ENCODE measurements at places on chromosomes 2 and 18.

DNA sequence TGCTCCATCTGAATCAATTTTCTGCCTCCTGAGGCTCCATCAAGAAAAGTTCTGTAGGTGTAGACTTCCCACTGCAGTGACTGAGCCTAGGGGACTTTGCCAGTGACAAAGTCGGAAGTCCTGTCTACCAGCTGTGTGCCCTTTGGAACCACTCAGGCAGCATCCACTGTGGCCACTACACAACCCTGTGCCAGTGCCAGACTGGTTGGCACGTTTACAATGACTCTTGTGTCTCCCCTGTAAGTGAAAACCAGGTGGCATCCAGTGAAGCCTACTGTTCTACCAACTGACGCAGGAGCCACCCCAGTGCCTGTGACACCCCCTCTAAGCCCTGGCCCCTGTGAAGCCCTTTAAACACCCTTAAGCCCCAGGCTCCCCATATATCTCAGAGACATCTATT lies 132.1 kb upstream of the SERPINE2 start:
- no peak for DNase-seq

DNA sequence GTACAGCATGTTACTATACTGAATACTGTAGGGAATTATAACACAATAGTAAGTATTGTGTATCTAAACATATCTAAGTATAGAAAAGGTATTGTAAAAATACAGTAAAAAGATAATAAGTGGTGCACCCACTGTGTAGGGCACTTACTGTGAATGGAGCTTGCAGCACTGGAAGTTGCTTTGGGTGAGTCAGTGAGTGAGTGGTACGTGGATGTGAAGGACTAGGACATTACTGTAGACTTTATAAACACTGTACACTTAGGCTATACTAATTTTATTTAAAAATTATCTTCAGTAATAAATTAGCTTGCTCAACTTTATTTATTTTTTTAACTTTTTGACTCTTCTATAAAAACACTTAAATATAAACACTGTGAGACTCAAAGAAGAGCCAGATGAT lies 82.6 kb downstream of the MTA3 start:
- DNase-seq: no peak

DNA sequence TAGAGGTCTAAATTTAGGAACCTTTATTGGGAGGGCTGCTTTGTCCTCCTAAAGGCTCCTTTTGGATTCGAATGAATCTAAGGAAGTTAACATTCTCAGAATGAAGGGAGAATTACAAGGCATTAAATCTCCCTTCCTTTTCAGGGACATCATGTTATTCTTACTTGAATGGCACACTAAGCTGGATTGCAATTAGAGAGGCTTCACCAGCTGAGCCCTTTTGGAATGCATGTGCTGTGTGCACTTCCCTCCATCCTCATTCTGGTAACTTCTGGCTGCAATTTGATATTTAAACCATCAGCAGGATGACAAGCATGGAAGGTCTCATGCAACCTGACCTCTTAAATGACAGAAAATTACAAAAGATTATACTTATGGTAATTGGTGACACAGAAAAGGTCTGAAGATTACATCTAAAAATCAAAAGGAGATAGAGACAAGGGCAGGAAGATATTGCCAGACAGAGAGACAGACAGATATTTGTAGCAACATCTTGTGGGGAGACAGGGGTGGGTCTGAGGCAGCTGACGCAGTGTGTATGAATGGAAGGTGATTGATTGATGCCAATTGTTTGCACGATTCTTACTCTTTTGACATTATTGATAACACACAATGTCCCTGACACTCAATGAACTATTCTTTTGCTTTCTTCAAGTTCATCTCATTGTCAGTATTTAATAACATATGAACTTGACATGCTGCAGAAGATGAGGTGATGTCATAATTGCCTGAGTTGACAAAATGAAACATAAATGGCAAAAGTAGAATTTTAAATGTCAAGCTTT lies 570.8 kb upstream of the GYPC start:
- no peak for DNase-seq

DNA sequence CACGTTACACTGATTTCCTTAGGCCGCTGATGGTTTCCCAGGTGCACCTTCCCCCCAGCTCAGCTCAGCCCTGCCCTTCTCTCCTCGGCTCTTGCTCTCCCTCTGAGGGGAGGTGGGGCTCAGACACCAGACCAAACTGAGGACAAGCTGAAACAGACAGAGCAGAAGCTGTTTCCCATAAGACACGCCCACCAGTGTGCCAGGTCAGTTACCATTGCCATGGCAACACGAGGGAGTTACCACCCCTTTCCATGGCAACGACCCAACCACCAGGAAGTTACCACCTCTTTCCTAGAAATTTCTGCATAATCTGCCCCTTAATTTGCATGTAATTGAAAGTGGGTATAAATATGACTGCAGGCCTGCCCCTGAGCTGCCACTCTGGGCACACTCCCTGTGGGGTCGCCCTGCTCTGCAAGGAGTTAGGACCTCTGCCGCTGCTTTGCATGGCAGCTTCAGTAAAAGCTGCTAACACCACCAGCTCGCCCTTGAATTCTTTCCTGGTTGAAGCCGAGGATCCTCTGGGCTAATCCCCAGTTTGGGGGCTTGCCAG lies 120.9 kb upstream of the SMIM21 start:
- DNase-seq: no peak

- no peak for DNase-seq
Observed at GRCh38 chr2:96204836-96205624, 3.6 kb downstream of the STARD7 start.

GRCh38 chr18:62365420-62365819 lies 40.3 kb downstream of the TNFRSF11A start:
- DNase-seq: no peak

- DNase-seq: no peak
Observed at GRCh38 chr18:37694516-37694915, 128.9 kb upstream of the CELF4 start.

- no peak for DNase-seq
Observed at GRCh38 chr2:26058390-26058789, 24.5 kb downstream of the RAB10 start.

- no peak for DNase-seq
Observed at GRCh38 chr2:165777522-165778186, 16.4 kb downstream of the GALNT3 start.

GRCh38 chr2:235286622-235287374 lies 207.0 kb upstream of the AGAP1 start:
- no peak for DNase-seq

GRCh38 chr2:216006164-216006663 lies 7.1 kb downstream of the MREG start:
- DNase-seq: no peak

DNA sequence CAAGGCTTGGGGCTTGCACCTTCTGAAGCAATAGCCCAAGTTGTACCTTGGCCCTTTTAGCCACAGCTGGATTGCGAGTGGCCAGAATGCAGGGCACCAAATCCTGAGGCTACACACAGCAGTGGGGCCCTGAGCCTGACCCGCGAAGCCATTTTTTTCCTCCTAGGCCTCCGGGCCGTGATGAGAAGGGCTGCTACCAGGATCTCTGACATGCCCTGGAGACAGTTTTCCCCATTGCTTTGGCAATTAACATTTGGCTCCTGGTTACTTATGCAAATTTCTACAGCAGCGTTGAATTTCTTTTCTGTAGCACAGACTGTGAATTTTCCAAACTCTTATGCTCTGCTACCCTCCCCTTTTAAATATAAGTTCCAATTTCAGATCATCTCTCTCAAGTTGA lies 54.5 kb downstream of the MOCOS start:
- DNase-seq: no peak

Measured in stimulated activated CD8-positive, alpha-beta memory T cell treated with anti-CD3 and anti-CD28 coated beads, Interleukin-2, amount 100 ng/mL, for 1 hour (primary cell).